ENCODE measurements at places on chromosomes 6 and 20.

DNA sequence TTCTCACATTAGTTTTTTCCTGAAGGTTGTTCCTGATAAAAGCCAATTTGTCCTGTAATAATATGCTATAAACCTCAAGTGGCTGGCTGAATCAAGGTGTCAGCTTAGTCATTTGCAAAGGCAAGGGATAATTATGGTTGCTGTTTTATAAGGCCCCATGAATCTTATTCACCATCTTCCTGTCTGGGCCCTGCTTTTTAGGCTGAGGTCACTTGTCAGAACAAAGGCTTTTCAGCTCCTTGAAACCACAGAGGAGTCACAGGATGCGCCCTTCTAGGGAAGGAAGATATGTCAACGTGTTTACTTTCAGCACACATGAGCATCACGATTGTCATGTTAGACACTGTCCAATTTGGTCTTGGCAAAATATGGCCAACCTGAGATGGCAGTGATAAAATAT lies 64.8 kb upstream of the NAA20 start:
- DNase-seq, result no peak

- DNase-seq, result no peak
Measured at GRCh38 chr20:51366155-51366886, 176.2 kb downstream of the NFATC2 start.

DNA sequence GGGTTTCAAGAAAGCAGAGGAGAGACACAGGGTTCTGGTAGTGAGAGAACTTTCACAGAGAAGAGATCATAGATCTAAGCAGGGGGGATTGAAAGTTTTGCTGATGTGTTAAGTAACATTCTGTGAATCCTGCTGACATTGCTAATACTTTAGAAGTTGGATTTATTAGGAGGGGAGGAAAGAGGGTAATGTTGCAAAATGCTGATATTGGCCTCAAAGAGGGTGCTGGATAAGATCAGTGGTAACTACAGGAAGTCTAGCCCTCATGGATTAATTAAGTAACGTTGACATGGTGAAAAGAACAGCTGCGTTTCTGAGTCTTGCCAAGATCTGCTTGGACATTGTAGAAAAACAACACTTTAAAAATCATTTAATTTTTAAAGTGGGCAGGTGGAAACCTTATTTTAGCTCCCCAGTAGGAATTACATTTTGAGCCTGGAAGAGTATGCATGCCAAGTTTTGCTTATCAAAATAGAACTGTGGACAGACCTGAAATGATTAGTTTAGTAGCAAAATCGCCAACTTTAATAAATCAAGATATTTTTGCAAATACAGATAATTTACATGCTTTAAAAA lies 606.0 kb upstream of the HTR1E start:
- DNase-seq, result no peak

DNA sequence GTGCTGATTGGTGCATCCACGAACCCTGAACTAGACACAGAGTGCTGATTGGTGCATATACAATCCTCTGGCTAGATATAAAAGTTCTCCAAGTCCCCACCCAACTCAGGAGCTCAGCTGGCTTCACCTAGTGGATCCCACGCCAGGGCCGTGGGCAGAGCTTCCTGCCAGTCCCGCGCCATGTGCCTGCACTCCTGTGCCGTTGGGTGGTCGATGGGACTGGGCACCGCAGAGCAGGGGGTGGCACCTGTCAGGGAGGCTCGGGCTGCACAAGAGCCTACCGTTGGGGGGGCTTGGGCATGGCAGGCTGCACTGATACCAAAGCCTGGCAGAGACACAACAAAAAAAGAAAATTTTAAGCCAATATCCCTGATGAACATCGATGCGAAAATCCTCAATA lies 185.4 kb upstream of the ASCC3 start:
- no peak for DNase-seq

Data from activated gamma-delta T cell treated with Interleukin-2 at 50 U/mL for 16 hours (primary cell).